ENCODE measurements at places on chromosomes 5 and 9. TPM values are rescaled to one million over a fixed set of nuclear protein-coding genes. Genes with fewer than 3 reads are reported as not detected.

DNA sequence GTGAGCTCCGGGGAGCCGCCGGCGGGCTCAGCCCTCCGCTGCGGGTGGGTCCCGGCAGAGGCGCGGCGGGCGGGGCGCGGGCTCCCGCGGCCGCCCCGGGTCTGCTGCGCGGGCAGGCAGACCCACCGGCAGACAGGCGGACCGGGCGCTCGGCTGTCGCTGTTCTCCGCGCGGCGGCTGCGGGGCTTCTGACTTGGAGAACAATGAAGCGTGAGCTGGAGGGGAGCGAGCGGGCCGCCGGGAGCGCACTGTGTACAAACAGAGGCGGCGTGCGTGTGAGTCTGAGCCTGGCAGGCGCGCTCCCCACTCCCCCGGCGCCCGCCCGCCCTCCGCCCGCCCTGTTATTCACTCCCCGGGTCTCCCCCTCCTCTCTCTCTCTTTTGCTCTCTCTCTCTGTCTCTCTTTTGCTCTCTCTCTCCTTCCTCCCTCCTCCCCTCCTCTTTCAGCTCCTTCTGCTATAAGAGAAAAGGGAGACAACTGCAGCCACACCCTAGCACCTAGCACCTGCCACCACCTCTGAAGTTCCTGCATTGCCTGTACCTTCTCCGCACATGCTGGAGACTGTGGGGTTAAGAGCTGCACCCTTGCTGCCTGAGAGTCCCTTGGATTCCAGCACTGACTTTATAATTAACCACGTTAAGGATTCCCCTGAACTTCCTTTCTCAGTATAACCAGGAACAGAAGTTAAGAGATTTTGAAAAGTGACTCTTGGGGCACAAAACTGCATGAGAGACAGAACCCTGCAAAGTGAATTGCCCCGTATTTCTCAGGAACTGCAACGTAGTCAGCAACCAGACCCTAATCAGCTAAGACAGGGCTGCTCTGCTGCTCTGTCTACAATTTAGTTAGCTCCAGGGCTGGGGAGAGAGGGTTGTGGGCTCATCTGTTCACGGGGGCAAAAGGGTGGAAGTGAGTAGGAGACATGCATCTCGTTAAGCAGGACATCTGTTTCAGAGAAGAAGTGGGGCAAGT, at the start of gene EDIL3:
EDIL3 (minus strand) TSS at position 277 of the 972 bp plus-strand sequence. CDS start 506 bp downstream, outside the sequence.
- DNase-seq = no peak

OGN gene
- polyA plus RNA-seq = 0.87 TPM

DNA sequence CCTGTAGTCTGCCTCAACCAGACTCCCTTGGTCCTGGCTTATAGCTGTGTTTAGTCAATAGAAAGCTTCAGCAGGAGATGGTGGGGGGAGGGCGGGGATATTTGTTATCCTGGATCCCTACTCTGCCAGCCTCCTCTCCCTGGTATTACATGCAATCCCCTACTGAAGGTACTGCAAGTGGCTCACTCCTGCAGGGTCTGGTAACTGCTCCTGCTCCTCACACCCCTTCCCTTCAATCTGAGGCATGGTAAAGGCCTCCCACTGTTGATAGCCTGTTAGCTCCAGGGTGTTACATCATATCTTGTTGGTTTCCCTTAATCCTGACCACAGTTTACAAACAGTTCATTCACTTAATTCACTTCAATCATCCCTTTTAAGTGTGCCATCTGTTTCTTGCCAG, 137.5 kb downstream of the AP3B1 start:
- DNase-seq = no peak

SOHLH1 gene
- not detected for polyA plus RNA-seq

DNA sequence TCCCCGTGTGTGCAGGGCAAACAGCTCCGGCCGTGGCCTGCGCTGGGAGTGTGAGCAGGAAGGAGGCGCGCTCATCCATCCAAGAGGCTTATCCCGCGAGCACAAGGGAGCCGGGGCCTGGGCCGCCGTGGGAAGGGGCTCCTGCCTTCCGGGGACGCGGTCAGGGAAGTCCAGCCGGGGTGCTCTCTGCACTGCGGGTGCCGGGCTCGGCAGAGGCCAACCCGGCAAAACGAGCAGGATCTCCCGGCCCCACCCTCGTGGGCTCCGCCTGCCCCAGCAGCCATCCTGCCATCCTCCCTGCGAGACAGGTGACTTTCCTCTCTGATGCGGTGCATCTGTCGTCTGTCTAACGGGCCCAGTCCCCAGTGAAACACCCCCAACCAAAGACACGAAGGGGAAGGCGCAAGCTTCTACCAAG, 244.2 kb downstream of the AUH start:
- no peak for DNase-seq

GRCh38 chr9:110370315-110370714, 32.7 kb upstream of the TXNDC8 start:
- no peak for DNase-seq

DNA sequence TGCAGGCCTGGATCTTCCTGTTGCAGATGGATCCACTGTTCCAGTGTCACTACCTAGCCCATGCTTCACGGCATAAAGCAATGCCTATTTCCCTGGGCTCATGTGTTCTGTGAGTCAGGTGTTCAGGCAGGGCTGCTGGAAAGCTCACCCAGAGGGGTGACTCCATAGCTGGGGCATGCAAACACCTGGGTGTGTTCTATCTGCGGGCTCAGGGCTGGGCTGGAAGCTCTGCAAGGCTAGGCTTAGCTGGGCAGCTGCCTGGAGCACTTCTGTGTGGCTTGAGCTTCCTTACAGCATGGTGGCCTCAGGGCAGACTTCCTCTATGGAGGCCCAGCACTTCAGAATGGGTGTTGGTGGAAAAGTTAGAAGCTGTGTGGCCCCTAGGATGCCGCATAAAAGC, 139.9 kb downstream of the GADD45G start:
- DNase-seq = no peak

GLDC gene
- 0.31 TPM for polyA plus RNA-seq

MYORG gene
- polyA plus RNA-seq = 0.76 TPM

DNA sequence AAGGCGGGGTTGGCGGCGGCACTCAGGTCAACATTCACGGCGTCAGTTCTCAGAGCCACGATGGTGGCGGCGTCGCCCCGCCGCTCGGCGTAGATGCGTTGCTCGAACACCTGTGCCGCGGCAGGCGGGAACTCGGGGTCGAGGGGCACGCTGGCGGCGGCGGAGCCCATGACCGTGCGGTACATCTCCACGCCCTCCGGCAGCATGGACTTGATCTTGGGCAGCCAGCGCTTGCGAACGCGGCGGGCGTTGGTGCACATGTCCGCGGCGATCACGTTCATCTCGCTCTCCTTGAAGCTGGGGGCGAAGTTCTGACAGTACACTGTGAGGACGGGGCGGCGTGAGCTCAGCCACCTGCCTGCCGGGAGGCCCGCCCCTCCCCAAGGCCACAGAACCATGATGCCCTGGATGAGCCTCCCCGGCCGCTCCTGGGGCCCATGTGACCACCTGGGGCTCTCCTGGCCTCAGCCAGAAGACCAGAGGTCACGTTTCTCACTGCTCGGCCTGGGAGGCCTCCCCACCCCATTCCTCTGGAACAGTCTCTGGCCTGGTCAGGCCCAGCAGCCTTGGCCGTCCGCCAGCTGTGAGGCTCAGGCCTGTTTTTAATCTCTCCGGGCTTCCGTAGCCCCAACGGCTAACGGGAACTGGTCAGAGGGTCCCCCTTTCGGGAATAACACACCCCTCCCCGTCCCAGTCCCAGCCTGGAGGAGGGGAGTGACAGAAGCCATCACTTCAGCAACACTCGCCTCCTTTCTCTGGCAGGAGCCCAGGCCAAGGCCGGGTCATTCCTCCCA, 50.7 kb upstream of the UBAC1 start:
- DNase-seq = peak; percentile 89

DMRT1 gene
- polyA plus RNA-seq = not detected

LHX2 gene
- not detected for polyA plus RNA-seq

SMIM32 gene
- polyA plus RNA-seq = 0.30 TPM

GRCh38 chr5:133252133-133252480, 200.3 kb downstream of the HSPA4 start:
- DNase-seq = no peak

DNA sequence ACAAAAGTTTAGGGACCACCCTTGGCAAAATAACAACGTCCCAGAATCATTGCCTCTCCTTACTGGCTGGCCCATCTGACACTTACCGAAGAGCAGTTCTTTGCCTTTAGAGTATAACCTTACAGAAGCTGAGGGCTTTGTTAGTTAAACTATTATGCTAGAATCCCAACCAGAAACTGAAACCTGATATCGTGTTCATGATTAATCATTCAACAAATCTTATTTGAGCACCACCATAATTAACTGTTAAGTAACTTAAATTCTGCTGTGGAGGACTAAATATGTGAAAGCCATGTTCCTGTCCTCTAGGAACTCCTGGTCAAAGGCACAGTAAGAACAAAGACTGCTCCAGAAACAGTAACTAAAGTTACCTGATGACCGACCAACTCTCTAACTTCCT, 104.9 kb downstream of the ARL15 start:
- DNase-seq = no peak

- DNase-seq = no peak
Measured at GRCh38 chr9:92762781-92763708, 1.6 kb downstream of the BICD2 start.

GRCh38 chr9:135901031-135901758, 6.2 kb downstream of the CAMSAP1 start:
- DNase-seq = no peak

All from stomach (tissue), 19 donors.